ENCODE measurements at places on chromosomes 5 and 9.

DNA sequence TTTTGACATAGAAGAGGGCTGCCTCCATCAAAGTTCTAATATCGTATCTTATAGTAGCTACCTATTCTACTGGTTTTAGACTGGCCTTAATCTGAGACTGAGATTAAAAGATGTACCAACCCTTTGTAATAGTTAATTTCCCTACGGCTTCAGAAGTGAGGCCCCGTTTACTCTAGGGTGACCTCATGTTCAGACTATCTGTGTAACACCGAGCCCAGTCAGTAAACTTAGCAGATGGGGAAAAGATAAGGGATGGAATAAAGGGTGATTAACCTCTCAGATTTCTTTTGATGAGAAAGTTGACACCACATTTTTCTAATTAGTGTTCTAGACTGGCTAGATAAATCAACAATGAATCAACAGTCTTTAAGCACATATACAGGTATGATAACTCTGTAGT is 283.1 kb downstream of the KCTD16 start:
- no peak for DNase-seq

DNA sequence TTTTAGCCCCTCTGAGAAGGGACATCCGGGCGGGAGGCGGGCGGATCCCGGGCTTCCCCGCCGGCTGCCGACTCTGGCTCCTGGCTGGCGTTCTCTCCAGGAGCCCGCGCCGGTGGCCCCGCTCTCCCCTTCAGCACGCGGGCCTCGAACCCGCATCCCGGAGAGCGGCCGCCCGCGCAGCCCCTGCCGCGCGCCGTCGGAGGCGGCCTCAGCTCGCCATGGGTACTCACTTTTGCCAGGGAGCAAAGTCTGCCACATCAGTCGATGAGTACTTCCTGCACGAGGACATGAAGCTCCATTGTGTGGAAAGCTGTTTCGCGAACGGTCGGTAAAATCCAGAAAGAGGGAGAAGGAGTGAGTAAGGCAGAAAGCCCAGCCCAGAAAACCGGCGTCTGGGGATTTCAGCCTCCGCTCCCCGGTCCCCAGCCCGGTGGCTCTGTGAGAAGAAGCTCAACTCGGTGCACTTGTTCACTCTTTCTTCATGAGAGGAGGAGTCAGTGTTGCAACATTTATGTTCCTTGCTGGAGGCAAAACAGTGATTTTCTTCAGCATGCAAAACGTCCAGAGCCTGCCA is at the start of gene PRLR:
PRLR (minus strand) TSS at position 450 of the 574 bp plus-strand sequence. CDS start 140,867 bp downstream, outside the sequence.
- DNase-seq, result no peak

DNA sequence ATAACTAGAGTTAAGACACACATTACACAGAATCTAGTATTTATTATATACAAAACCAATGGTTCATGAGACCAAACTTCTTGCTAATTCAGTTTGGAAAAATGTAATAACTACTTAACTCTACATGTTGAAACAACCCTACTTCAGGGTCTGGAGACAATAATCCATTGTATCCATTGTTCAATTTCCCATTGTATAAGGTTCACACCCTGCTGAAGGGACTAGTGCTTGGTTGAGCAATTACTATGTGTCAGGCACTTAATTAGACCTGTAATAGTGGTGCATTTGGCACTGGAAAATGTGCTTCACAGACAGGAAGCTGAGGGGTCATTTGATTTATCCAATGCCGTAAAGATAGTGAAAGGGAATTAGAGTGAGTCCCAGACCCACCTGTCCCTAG is 114.3 kb upstream of the PAPPA start:
- DNase-seq, result no peak

DNA sequence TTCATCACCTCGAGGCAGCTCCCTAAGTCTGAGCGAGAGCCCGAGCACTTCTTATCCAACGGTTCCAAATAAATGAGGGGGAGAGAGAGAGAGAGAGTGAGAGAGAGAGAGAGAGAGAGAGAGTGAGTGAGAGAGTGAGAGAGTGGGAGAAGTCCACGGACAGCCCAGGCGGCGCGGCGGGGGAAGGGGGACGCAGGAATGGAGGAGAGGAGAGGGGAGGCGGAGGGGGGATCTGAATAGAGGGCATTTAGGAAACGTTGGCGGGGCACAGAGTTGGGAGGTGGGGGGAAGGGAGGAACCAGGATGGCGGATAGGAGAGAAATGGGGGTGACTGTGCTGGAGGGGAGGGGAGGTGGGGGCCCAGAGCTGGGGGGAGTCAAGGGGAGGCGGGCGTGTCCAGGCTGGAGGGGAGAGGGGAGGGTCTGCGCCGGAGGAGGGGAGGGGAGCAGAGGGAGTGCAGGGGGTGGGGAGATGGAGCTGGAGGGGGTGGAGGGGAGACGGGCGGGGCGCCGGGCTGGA is 398 bp upstream of the BASP1 start:
- no peak for DNase-seq

DNA sequence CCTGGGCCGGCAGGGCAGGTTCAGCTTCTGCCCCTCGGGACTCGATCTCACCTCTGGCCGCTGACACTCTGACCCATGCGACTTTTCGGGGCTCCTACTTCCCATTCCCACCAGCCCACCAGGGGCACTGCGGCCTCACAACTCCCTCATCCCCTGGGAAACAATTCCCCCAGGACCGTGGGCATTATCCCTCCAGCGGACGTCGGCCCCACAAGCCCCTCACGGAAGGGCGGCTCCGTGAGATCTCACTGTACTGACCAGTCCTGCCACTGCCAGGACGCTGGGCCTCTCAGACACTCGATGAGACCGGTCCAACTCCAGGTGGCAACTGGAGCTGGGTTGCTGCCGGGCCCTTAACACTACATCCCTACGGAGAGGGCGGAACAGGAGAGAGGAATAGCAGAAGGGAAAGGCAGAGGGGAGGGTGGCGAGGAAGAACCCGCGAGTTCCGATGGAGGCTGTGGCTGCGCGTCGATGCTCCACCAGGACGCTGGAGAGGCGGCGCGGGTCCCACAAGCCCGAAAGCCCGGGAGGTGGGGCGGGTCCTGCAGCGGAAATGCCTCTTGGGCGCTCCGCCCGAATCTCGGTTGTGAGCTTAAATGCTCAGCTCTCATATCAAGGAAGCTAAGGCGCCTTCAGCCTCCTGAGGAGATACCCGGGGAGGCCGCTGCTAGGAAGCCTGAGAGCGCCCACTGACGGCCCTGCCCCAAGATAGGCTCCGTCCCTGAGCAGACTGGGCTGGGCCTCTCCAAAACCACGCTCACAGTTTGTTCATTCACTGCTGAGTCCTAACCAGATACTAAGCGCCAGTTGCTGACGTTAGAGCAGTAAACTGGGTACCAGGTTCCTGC is 36.3 kb downstream of the VCP start:
- peak; percentile 20 for DNase-seq

GRCh38 chr5:33166522-33166921 is 274.2 kb upstream of the TARS1 start:
- DNase-seq, result no peak

DNA sequence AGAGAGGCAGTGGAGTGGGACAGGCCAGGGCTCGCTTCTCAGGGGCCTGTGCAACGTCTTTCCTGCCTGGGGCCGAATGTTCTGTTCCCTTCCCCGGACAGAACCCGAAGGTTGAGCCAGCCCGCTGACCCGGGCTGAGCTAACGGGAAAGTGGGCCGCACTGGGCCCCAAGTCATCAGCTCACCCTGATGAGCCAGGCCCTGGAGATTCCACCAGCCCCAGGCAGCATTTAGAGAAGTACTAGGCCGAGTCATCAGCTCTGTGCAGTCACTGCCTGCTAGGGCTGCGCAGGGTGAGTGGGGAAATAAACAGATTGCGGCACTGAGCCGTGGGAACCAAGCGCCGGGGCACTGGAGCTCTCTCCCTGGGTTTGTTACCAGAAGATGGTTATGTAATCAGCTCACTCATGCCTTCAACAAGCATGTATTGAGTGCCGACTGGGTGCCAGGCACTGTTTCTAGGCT is 29.1 kb upstream of the DUSP1 start:
- no peak for DNase-seq

- peak; percentile 54 for DNase-seq
These were observed 51.4 kb upstream of the TJP2 start for GRCh38 chr9:69122549-69123141.

Data from CD4-positive, CD25-positive, alpha-beta regulatory T cell (primary cell).